Gastroesophageal sphincter (tissue), 4 donors: ENCODE measurements at places on chromosomes 16 and 17. TPM values are rescaled to one million over a fixed set of nuclear protein-coding genes. Genes with fewer than 3 reads are reported as not detected.

GAST gene
- not detected for total RNA-seq

GOSR1 gene
- 30.7 TPM for total RNA-seq

EVPL gene
- total RNA-seq: 4.4 TPM

AGRP gene
- not detected for total RNA-seq

SULT1A1 gene
- total RNA-seq: 21.1 TPM

IL21R gene
- 0.40 TPM for total RNA-seq

KRT28 gene
- not detected for total RNA-seq

- ATAC-seq: no peak
Observed at GRCh38 chr16:27406511-27407128, 4.6 kb downstream of the IL21R start.

DNA sequence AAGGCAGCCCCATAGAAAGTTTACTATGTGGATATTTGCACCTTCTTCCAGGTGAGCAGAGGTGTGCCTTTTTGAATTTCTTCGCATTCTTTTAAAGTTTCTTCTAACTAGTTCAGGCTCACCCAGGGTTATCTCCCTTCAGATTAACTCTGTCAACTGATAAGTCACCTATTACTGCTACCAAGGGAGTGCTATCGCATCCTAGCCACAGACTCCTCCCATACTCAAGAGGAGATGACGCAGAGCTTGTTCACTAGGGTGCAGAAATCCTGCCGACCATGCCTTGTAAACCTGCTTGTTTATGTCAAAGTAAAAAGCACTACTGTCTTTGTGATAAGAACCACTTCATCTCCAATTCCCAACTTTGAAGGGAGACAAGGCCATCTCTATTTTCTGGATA is 390.1 kb downstream of the RBFOX1 start:
- ATAC-seq: no peak

DNA sequence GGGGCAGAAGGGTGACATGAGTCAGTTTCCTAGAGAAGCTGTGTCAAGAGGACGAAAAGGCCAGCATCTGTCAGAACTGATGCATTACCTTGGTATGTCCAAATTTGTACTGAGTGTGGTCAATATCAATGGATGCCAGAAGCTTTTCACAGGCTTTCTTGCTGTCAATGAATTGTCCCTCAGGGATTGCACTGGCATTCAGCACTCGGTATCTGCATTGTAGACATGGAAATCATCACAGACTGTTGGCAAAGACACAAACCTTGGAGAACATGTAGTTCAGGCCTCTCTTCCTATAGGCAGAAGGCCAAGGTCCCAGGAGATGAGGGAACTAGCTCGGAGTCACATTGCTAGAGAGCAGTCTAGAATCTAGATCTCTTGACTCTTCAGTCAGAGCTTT is 16.6 kb downstream of the MYH3 start:
- no peak for ATAC-seq

DNA sequence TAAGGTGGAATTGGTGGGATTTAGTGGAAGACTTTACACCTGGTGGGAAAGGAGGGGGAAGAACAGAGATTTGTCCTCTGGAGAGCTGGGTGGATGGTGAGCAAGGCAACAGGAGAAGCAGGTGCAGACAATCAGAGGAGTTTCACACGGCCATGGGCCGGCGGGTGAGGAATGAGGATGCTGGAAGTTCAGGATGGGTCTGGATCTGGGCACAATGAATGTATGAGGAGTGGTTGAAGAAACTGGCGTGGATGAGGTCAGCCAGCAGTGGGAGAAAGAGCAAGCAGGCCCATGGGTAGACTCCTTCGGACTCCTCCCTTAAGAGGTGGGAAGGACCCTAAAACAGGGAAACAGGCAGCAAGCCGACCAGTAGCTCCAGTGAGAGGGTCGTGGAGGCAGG is 10.1 kb upstream of the MNT start:
- ATAC-seq: no peak

- no peak for ATAC-seq
Observed at GRCh38 chr17:46782250-46782953, 36.1 kb downstream of the WNT3 start.

DNA sequence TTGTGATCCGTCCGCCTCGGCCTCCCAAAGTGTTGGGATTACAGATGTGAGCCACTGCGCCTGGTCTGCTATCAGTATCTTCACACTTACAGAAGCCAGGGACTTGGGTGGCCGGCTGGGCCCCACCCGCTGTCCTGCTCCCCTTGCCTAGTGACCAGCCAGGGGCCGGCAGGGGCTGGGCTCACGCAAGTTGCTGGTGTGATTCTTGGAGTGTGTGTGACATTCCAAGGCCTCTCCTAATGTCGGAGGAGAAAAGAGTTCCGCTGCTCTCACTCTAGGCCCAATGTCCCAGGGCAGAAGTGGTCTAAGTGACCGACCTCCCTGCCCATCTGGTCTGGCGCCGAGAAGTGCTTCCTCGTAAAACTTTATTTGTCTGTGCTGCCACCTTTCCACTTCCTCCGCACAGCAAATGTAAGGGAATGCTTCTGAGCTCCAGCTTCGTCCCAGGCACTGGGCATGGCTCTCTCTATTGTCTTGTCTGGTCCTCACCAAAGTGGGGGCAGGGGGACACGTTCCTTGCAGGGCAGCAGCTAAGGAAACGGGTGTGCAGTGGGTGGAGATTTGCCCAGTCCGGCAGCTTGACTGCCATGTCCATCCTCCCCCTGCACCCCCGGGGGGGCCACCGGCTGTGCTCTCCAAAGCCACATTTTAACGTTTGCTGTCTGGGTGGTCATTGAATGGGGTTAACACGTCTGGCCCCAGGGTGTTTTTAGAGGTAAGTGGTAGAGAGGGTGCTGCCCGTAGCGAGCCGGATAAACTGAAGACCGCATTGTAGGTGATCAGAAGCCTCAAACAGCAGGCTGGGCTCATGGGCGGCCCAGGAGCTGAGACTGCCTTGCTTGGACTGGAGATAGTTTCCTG is 7.8 kb upstream of the GSE1 start:
- no peak for ATAC-seq

DNA sequence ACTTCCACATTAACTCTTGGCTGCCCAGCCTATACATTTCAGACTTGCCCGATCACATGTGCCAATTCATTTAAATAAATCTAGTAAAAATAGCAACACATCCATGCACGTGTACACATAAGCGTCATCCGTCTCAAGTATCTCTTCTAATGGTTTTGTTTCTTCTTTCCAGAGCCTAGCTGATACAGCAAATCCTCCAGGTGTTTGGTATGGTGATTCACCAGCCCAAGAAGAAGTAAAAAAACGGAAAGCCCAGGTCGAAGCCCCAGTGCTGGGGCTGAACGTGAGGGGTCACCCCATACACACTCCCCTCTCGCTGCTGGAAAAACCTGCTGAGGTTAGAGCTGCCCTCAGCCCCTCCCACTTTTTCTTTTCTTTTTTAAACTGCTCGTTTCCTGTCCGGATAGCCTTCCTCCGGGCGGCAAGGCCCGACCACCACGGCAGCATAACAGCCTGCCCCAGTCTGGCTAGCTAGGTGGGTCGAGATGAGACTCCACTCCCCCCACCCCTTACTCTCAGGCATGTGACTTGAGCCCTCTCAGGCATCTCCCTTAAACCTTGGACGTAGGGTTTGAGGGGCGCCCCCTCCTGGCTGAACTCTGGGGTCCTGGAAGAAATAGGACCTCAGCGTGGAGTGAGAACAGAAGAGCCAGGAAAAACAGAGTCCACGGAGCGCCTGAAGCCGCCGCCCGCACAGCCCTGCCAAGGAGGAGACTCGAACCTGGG is 13.9 kb upstream of the OR1F1 start:
- ATAC-seq: no peak
